ENCODE measurements at places on chromosomes 5 and 9.

DNA sequence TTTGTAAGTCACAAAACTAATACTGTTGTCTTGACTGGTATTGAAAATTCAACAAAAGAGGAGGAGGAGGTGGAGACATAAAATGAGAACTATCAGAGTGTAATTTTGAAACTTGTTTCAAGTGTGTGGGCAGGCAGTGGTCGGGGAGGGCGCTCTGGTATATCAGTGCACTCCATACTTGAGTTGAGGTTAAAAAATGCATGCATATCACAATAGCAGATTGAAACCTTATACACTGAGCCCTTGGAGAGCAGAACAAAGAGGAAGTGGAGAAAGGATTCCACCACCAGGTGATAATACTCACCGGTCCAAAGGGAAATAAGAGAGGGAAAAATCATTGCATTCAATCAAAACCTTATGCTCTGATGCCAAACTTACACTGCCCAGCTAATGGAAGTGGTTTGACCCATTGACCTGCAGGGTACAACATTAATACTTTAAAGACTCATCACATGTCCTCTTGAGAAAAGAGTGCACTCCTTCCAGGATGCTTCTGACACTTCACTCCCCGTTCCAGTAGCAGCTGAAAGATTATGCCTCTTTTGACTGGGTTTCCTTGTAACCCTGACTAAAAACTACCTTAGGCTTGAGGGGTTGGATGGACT is 79.5 kb upstream of the FAM169A start:
- DNase-seq: no peak

DNA sequence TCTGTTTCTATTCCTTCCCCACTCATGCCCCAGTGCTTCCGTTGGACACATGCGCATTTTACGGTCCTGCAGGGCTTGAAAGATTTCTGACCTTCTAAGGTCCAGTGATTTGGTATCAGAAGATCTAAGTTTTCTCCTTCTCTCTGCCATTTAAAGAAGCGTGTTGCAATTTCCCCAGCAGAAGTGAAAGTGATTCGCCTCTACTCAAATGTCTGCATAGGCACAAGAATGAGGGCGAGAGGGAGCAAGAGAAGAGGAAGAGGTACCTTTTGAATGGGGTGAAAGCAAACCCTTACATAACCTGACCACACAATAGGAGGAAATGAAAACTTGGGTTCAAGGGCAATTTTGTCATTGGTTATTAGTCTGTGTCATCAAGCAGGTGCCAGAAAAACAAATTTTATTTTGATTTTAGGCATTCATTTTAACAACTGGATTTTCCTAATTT is 31.7 kb upstream of the NR3C1 start:
- DNase-seq: no peak

DNA sequence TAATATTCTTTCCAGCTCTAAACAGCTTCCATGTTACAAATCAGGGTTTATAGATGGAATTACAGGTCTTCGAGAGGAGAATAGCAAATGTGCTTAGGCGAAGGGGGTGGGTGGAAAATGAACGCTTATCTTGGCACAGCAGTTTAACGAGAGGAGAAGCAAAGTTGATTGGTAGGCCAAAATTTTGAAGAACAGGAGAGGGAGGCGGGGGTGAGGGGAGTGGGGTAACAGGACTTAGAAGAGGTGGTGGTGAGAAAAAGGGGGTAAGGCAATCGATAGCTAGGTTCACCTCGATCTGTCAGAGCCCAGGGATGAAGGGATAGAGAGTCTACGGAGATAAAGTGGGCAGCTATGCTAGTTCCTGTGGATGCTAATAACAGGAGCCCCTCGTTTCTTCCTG is 764 bp downstream of the ANKRA2 start:
- DNase-seq: no peak

GRCh38 chr5:170892196-170892595 is 30.4 kb downstream of the RANBP17 start:
- no peak for DNase-seq

DNA sequence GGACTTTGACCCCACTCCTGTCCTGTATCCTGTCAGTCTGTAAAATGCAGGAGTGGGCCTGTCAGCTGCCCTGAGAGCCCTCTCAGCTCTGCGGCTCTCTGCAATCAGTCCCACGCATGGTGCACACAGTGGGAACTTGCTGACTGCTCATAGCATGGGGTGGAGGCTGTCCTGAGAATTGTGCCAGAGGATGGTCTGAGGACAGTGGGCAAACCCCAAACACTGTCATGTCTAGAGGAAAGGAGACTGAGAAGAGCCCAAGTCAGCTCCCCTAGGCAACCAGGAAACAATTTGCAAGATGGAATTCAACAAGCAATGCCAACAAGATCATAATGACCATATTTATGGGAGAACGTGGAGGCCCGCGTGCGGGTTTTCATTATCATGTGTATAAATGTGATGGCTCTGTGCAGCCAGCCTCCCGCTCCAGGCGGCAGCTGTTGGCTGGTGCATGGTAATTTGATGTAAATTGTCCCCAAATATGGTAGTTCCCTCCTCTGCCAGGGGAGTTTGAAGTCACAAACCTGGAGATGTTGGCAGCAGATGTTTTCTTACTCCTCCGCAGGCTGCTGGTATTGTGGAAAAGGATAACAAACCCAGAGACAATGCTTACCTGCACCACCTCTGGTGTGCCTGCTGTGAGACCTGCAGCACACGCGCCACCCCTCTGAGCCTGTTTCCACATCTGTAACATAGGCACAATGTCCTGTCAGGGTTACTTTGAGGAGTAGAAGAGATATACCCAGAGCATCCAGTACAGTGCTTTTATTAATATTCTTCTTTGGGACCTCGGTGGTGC is 39.8 kb upstream of the ALDH1B1 start:
- DNase-seq: no peak

DNA sequence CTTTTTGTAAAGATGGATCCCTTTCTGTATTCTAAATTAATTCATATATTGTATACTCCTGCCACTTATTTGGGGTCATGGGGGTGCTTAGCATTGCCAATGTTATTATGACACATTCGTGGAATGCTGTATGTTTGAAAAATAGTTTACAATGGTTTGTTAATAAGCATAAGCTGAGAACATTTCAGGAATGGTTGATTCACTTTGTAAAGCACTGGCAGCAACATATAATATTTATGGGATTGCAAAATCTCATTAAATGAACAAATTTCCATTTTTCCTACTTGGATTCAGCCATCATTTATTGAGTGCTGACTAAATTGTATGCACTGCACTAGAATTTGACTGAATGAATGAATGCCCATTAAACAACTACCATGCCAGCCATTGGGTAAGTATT is 215.2 kb upstream of the KLF4 start:
- DNase-seq: no peak

DNA sequence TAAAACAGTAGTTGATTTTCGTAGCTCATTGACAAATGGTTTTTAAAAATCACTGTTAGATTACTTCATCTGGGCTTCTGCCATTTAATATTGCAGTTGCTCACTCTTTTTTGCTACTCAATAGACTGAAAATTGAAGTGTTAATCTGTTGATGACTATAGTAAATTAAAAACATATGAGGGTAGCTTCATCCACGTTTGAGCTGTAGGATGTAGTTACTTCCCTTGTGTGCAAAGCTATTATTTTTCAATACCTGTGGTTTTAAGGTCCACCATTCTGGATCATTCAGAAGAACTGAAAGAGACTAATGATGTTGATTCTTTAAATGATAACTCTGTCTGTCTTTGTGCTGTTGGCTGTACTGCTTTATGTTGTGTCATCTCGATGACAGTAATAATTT is 74.7 kb downstream of the LNPEP start:
- no peak for DNase-seq

- DNase-seq: no peak
Observed at GRCh38 chr9:109256336-109256735, 64.5 kb downstream of the EPB41L4B start.

DNA sequence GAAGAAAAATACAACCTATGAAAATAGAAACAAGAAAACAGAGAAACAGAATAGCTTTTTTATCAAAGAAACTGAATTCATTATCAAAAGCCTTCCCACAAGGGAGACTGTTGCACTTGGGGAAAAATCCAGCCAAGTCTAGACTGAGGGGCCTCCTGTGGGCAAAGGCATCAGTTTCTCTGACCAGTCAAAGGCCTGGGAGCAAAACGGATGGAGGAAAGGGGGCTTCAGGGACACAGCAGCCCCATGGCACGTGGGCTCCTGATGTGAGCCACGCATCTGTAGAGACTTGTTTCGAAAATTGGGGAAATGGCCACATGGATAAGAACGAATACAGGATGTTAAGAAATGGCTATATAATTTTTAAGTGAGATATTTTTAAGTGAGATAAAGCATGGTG is 21.1 kb downstream of the ZDHHC11B start:
- DNase-seq: no peak

- DNase-seq: no peak
Observed at GRCh38 chr9:101925498-101925897, 187.1 kb upstream of the GRIN3A start.

- DNase-seq: no peak
Observed at GRCh38 chr9:135848341-135849047, 58.9 kb downstream of the CAMSAP1 start.

DNA sequence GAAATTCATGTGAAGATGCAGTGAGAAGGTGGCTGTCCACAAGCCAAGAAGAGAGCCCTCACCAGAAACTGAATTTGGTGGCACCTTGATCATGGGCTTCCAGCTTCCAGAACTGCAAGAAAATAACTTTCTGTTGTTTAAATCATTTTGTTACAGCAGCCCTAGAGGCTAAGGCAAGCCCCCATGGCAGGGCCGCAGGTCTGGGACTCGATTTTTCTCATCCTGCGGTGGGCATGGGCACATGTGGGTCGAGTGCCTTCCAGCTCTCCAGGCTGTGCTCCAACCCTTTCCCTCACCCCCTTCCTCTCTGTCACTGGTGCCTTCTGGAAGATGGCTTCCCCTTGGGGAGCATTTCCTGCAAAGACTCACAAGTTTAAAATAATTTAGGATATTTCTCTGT is 40.7 kb downstream of the AHRR start:
- DNase-seq: no peak

DNA sequence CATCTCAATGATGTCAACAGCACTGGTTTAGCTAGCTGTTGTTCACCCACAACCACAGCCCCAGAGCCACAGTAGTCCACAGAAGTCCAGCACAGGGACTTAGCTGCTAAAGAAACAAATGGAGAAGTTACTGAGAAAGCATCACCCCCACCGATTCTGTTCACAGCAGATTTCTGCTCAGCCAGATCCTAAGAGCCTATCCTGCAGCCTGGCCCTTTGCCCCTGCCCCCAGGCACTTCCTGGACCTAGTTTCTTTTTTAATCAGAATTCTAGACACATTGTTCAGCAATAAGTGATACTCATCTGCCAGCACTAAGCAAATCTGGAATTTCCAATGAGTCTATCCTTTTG is 7.4 kb downstream of the B4GALT1 start:
- no peak for DNase-seq

DNA sequence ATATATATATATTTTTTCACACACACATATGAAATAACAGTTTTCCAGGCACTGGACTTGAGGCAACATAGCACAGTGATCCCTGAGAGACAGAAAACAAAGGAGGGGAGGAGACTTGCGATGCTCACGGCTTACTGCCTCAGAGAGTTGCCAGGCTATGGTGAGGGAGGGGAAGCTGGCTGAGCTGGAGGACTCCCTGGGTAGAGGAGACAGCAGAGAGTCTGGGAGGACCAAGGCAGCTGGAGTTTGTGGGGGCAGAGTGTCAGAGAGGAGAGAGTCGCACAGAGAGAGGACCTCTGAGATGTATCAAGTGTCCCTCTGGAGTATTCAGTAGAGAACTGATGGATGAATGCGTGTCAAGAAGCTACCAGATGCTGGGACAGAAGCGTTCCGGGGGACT is 23.1 kb upstream of the QSOX2 start:
- no peak for DNase-seq

- no peak for DNase-seq
Observed at GRCh38 chr5:135670588-135670987, 91.8 kb upstream of the CXCL14 start.

GRCh38 chr5:89968958-89969381 is 440.6 kb downstream of the CETN3 start:
- no peak for DNase-seq

- no peak for DNase-seq
Observed at GRCh38 chr9:105690742-105691141, 3.6 kb upstream of the TMEM38B start.

DNA sequence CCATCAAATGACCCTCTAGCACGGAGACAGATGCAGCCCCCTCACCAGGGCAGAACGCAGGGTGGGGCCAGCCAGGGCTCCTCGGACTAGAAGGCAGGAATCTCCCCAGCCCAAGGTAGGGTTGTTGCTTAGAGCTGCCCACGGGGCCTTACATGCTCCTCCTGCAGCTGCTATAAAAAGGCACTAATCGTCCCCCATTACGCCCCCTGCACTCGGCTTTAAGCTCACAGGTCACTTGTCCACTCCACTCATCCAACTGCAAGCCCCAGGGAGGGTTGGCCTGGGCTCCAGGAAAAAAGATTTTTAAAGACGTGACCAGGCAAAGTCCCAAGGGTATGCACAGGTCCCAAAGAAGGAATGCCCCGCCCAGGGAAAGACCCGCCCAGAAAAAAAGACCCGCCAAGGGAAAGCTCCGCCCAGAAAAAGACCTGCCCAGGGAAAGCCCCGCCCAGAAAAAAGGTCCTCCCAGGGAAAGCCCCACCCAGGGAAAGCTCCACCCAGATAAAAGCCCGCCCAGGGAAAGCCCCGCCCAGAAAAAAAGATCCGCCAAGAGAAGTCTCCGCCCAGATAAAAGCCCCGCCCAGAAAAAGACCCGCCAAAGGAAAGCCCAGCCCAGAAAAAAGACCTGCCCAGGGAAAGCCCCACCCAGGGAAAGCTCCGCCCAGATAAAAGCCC is 11.1 kb downstream of the GRIN1 start:
- peak; percentile 47 for DNase-seq

- no peak for DNase-seq
Observed at GRCh38 chr5:39808656-39809055, 383.9 kb upstream of the DAB2 start.

- DNase-seq: no peak
Observed at GRCh38 chr5:298737-299125, 22.8 kb upstream of the AHRR start.

DNA sequence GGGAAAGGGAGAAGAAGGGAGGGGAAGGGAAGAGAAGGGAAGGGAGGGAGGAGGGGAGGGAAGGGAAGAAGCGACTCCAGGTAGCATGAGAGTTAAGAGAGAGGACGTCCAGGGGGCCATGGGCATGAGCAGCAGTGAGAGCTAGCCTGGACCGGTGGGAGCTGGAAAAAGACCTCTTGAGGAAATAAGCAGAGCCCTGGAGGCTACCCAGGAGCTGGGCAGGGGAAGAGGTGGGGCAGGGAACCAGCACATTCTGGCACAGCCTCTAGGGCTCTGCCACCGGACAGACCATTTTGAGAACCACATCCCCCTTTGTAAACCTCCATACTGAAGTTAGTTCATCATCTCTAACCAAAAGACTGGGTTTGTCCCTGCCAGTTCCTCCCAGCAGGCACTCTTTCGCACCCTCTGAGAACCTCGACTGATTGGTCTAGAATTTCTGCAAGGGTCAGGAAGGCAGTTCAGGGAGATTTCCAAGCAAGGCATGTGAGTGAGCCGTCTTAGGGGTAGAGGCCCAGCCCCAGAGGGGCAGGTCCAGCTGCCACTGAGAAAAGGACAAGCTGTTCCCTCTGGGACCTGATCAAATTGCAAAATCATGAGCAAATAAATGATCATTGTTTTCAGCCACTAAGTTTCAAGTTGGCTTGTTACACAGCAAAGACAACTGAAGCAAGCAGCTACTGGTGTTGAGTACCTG is 11.6 kb downstream of the NAIF1 start:
- DNase-seq: no peak
